ENCODE measurements at places on chromosomes 13 and 19.

DNA sequence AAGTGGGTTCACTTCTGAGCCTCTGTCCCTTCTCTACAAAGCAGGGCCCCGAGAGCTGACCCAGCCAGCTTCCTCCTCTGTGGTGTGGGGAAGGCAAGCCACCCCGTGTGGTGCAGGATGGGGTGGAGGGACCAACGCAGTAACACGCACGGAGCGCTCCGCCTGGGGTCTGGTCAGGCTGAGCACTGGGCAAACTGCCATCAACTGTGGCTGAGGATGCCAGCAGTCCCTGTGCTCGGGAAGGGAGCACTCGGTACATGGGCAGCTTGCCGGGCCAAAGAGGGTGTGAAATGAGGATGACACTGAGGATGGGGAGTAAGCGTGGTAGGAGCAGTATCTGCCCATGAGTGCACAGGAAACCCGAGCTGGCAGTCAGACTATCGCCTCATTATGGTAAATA is 7.6 kb upstream of the GMIP start:
- no peak overlapping the region for H3K27ac ChIP-seq
- H3K36me3 ChIP-seq: peaks cover 92% of the 10 kb centered on the region
- no peak overlapping the region for H3K4me3 ChIP-seq
- no peak for DNase-seq

GRCh38 chr13:85575110-85575509 is 224.1 kb downstream of the SLITRK6 start:
- H3K27me3 ChIP-seq: no peaks in the 10 kb centered on the region
- H3K36me3 ChIP-seq: no peaks in the 10 kb centered on the region

- no peaks in the 10 kb centered on the region for H3K27me3 ChIP-seq
- H3K4me1 ChIP-seq: peaks cover 4% of the 10 kb centered on the region
- peak; percentile 93 for DNase-seq
- H3K36me3 ChIP-seq: no peaks in the 10 kb centered on the region
- H3K27ac ChIP-seq: peak overlapping the region; percentile 72
These were observed 14.7 kb downstream of the TLE5 start for GRCh38 chr19:3047496-3048189.

DNA sequence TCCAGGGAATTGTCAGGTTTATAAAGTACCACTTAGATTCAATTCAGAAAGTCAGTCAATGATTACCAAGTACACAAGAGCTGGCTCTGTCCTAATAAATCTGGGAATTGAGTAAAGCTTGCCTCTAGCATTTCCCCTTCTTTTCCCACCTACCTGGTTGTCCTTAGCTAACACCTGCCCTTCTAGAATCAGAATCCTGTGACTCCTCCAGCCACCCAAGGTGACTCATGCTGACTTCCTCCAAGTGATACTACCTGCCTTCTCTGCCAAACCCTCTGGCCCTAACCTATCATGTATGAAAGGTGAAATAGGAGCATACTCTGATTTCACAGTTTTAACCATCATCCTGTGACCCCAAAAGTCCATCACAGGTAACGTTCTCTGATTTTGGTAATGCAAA is 151.2 kb downstream of the DIAPH3 start:
- H3K36me3 ChIP-seq: no peaks in the 10 kb centered on the region
- no peak overlapping the region for H3K4me3 ChIP-seq
- H3K27me3 ChIP-seq: no peaks in the 10 kb centered on the region
- no peaks in the 10 kb centered on the region for H3K4me1 ChIP-seq
- no peak overlapping the region for H3K27ac ChIP-seq

DNA sequence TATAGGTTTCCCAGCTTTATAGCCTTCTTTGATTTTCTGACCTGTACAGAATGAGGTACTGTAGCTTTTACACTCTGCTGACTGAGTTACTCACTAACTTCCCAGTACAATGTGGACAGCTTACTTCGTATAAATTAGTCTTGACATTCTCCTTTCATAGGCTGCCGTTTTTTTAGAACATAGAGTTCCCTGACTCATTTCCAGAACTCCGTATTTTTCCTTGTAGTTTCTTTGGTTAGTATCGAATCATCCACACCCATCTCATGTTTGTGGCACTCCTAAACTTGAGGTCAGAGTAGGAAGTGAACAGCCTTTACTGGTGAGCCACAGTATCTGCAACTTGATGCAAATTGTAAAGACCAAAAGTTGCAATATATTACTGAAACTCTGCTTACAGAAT is 303.9 kb downstream of the SLITRK5 start:
- H3K27ac ChIP-seq: no peak overlapping the region
- no peak overlapping the region for H3K4me3 ChIP-seq
- no peaks in the 10 kb centered on the region for H3K36me3 ChIP-seq
- no peak for DNase-seq
- no peaks in the 10 kb centered on the region for H3K27me3 ChIP-seq

DNA sequence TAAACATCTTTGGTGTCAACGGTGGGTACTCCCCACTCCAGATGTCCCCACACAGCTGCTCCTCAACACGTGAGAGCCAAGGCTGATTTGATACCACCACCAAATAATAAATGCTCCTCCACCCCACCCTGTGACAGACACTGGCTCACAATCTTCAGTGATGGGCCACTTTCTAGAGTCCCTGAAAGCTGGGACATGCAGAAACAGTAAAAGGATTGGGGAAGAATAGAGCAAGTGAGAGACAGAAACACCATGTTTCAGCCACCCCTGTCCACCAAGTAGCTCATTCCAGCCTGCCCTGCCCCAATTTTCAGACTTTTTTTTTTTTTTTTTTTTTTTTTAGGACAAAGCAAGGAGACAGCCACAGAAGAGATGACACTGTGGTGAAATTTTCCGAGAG is 1.6 kb downstream of the SLC46A3 start:
- H3K4me3 ChIP-seq: no peak overlapping the region
- no peak for DNase-seq
- H3K27me3 ChIP-seq: no peaks in the 10 kb centered on the region
- peaks cover 7% of the 10 kb centered on the region for H3K4me1 ChIP-seq
- H3K27ac ChIP-seq: no peak overlapping the region

DNA sequence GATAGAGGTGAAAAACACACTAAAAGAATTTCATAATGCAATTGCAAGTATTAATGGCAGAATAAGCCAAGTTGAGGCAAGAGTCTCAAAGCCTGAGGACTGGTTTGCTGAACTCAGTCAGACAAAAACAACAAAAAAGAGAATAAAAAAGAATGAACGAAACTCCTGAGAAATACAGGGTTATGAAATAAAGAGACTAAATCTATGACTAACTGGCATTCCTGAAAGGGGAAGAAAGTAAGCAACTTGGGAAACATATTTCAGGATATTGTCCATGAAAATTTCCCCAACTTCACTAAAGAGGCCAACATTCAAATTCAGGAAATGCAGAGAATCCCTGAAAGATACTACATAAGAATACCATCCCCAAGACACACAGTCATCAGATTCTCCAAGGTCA is 47.8 kb downstream of the UBL3 start:
- peaks cover 4% of the 10 kb centered on the region for H3K4me1 ChIP-seq
- H3K27ac ChIP-seq: no peak overlapping the region
- no peak overlapping the region for H3K4me3 ChIP-seq
- DNase-seq: no peak
- no peaks in the 10 kb centered on the region for H3K36me3 ChIP-seq
- no peaks in the 10 kb centered on the region for H3K27me3 ChIP-seq

GRCh38 chr19:35491836-35492360 is 1.6 kb upstream of the KRTDAP start:
- no peak for DNase-seq
- no peaks in the 10 kb centered on the region for H3K27me3 ChIP-seq
- H3K4me3 ChIP-seq: no peak overlapping the region
- H3K36me3 ChIP-seq: no peaks in the 10 kb centered on the region
- no peaks in the 10 kb centered on the region for H3K4me1 ChIP-seq

DNA sequence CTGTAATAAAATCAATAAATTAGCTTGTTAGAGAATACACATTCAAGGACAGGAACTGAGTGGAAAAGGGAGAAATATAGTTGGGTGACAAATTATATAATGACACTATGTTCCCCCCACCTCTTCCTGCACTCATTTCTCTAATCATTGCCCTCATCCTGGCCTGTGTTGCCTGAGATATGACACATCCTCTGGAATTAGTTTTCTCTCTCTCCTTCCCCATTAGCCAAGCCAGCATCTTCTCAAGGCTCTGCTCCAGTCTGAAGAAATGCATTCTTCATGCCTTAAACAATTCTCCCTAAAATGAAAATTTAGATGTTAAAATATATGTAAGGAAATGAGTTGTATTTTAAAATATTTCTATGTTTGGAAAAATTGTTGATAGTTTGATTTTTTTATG is 280.3 kb downstream of the POU4F1 start:
- no peak overlapping the region for H3K27ac ChIP-seq
- H3K4me3 ChIP-seq: no peak overlapping the region
- H3K4me1 ChIP-seq: no peaks in the 10 kb centered on the region
- DNase-seq: no peak
- H3K36me3 ChIP-seq: no peaks in the 10 kb centered on the region

DNA sequence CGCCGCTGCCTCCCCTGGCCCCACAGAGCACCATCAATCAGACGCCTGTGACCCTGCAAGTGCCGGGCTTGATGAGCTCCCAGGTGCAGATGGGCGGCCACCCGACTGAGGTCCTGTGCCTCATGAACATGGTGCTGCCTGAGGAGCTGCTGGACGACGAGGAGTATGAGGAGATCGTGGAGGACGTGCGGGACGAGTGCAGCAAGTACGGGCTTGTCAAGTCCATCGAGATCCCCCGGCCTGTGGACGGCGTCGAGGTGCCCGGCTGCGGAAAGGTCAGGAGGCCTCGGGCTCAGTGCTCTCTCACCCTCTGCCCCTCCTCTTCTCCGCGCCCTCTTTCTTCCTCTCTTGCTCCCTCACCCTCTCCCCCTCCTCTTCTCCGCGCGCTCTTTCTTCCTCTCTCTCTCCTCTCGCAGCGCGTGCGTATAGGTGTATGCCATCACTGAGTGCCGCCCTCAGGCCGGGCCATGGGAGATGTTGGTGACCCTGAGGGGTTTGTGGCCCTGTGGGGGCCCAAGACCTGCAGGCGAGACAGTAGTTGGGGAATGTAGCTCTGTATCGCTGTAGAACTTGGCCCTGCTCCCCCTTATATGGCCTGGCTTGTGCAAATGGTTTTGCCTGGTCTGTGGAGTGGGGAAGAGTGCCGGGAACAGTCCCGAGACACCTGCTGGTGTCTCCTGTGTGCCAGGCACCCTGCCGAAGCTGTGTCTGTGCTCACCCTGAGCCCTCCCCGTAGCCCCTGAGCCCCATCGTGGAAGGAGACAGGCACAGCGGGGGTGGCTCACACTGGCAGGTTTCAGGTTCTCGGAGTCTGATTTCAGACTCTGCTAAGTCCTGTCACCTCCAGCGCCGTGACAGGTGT is 5.4 kb upstream of the EPN1 start:
- no peaks in the 10 kb centered on the region for H3K4me1 ChIP-seq
- peaks cover 63% of the 10 kb centered on the region for H3K36me3 ChIP-seq
- no peak for DNase-seq
- no peak overlapping the region for H3K4me3 ChIP-seq
- no peaks in the 10 kb centered on the region for H3K27me3 ChIP-seq

DNA sequence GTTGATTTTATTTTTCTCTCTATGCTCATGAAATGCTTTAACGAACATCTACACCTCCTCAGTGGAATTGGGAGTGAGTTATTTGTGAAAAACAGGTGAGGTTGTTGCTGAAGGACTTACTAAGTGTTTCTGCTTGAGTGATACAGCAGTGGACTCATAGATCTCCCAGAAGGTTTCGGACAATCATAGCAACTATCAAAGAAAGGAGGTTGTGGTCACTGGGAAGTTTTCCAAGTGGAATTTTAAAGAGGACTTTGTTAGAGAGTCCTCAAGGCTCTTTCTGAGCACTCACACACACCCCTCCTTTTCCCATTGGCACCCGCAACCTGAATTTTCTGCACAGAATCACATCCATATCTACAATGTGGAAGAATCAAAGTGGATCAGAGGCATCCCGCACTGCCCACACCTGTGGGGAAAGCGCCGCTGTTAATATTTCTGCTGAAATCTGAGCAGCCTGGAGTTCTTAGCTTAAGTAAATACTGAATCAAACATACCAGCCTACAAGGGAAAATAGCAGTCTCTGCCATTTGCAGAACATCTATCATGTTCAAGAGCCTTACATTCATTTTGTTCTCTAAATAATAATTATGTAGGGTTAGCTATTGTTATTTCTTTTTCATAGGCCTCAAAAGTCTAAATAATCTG is 719.4 kb downstream of the DIAPH3 start:
- H3K27me3 ChIP-seq: no peaks in the 10 kb centered on the region
- no peak overlapping the region for H3K4me3 ChIP-seq
- no peaks in the 10 kb centered on the region for H3K36me3 ChIP-seq
- DNase-seq: no peak
- H3K4me1 ChIP-seq: no peaks in the 10 kb centered on the region
- no peak overlapping the region for H3K27ac ChIP-seq

DNA sequence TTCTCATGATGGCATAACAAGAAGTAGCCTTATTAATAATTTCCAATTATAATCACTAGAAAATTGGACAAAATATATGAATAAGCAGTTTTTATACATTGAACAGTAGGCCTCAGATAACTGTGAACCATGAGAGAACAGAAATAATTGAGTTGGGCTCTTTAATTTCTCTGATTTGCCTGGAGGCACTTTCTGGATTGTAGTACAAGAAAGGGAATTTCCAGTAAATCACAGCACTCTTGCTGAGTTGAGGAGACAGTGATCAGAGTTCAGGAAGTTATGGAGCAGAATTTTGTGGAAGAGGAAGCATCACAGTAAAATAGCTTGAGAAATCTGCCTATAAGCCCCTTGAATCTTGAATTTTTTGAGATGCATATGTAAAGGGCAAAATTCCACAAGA is 216.2 kb downstream of the MAB21L1 start:
- no peak for DNase-seq
- no peak overlapping the region for H3K27ac ChIP-seq
- no peaks in the 10 kb centered on the region for H3K36me3 ChIP-seq
- no peak overlapping the region for H3K4me3 ChIP-seq
- H3K4me1 ChIP-seq: no peaks in the 10 kb centered on the region
- no peaks in the 10 kb centered on the region for H3K27me3 ChIP-seq

- no peaks in the 10 kb centered on the region for H3K36me3 ChIP-seq
- no peaks in the 10 kb centered on the region for H3K27me3 ChIP-seq
These were observed 626.9 kb downstream of the EFNB2 start for GRCh38 chr13:105908586-105908985.

DNA sequence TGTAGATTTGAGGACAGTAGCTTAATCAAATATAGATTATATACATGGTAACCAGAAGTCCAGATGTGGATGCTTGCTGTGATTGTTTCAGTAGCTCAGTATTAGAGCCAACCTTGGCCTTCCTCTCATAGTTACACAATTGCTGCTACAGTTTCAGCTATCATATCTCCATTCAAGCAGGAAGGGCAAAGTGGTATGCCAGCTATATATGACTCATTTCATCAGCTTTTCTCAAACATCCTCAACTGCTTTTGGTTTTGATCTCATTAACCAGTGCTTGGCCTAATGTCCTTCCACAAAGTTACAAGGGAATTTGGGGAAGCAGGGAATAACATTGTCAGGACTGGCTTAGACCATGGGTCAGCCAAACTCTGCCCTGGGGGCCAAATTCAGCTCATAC is 73.0 kb upstream of the MAB21L1 start:
- no peak overlapping the region for H3K4me3 ChIP-seq
- no peak overlapping the region for H3K27ac ChIP-seq
- DNase-seq: no peak
- H3K4me1 ChIP-seq: no peaks in the 10 kb centered on the region

GRCh38 chr13:97212601-97213040 is 9.5 kb upstream of the MBNL2 start:
- H3K27ac ChIP-seq: no peak overlapping the region
- no peaks in the 10 kb centered on the region for H3K36me3 ChIP-seq
- H3K4me1 ChIP-seq: no peaks in the 10 kb centered on the region
- H3K4me3 ChIP-seq: no peak overlapping the region

- peak; percentile 60 for DNase-seq
- H3K4me1 ChIP-seq: no peaks in the 10 kb centered on the region
- H3K36me3 ChIP-seq: no peaks in the 10 kb centered on the region
- H3K4me3 ChIP-seq: no peak overlapping the region
These were observed 209.2 kb downstream of the KCTD12 start for GRCh38 chr13:76677043-76677442.
